ENCODE measurements at places on chromosomes 6 and 20. TPM values are rescaled to one million over a fixed set of nuclear protein-coding genes. Genes with fewer than 3 reads are reported as not detected.

DNA sequence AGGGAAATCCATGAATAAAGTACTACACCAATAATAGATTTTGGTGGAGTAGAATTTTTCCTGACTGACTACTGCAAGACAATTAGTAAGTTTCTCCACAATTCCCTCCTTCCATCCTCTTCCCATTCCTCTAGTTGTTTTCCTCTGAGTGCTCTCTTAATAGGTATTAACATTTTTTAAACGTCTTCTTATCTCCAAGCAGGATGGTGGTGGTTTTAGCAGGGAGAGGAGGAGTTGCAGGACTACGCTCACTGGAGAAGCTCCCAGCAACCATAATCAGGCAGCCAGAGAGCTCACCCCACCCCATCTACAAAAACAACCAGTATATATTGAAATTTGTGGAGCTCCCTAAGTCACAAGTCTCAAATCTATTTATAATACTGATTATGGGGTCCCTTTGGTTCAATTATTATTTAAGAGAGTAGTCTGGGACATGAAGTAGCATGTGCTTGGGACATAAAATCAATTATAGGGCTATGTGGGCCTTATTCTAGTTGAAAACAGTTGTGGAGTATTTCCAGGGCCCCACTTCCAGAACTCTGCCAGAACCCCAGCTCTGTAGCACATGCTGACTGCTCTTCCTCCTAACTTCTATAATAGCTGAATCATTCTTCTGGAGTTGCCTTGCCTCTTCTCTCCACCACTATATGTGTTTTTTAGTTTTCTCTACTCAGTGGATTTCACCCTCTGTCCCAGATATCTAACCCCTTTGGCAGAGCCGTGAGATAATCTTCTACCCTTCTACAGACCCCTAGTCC lies 49.8 kb downstream of the MYB start:
- no peak for DNase-seq

- DNase-seq: no peak
Observed at GRCh38 chr6:157056275-157056674, 267.0 kb downstream of the TMEM242 start.

GRCh38 chr6:132257561-132257960 lies 143.7 kb downstream of the MOXD1 start:
- DNase-seq: no peak

DNA sequence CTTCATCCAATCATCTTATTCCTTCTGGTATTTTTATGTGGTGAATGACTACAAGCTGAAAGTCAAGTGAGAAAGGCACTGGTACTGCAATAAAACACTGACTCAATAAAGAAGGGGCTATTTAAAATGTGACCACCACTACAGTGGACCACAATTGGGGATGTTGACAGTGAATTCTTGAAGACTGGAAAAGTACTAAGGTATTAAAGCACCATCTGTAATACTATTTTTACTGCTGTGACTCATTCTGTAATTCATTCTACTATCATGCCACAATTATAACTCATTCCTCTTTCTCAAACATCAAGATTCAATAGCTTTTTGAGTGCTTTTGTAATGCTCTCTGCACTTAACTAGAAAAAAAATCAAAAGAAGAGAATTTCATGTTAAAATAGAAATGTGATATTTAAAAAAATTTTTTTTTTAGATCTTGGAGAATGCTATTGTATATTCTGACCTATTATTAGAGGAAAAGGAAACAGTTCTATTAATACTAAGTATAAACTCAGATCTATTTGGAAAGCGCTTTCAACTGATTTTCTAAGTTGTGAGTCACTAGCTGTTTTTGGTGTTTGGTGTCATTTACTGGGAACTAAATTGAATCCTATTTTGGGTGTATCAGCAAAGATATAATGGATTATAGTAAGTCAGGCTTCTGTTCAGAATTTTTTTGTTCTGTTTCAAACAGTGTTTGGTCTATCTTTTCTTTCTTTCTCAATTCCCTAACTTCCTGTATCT lies 104.7 kb upstream of the TMEM170B start:
- no peak for DNase-seq

- DNase-seq: no peak
Observed at GRCh38 chr6:108463784-108464183, 96.9 kb upstream of the FOXO3 start.

- no peak for DNase-seq
Observed at GRCh38 chr6:134534708-134535149, 216.8 kb upstream of the SGK1 start.

DNA sequence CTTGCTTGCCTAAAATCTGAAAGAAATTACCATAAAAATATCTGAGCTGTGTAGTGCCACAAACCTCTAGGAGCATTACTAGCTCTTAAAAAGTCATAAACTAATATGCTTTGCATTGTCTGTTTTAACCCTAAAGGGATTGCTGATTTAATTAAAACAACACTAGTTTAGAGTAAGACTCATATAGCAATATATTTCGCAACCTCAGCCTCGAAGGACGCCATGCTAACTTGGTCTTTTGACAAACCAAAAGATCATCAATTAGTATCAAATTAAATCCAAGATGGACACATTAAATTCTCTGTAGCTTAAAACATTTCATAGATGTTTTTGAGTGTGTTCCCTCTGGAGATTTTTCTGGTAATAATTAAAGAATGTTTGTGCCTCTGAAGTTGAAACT lies 74.8 kb upstream of the KCNQ5 start:
- DNase-seq: no peak

- DNase-seq: no peak
Observed at GRCh38 chr6:22071270-22072041, 225.4 kb downstream of the PRL start.

DNA sequence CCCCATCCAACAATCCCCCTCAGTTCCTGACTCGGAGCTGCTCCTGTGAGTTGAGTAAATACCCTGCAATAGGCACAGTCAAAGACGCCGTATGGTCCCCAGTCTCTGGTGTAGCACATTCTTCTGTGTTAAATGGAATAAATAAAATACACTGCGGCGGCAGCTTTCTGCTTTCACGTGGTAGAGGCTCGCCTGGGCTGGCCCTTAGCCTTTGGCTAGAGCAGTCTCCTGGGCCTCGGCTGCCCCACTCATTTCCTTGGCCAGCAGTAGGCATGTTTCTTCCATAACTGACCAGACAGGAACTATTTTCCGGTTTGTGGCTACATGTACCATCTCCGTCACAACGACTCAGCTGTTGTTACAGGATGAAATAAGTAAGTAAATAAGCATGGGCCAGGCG lies 20.7 kb downstream of the SERPINB6 start:
- DNase-seq: no peak

- no peak for DNase-seq
Observed at GRCh38 chr20:49693435-49694171, 20.1 kb downstream of the B4GALT5 start.

GRCh38 chr6:7106215-7106751 lies 1.5 kb upstream of the RREB1 start:
- DNase-seq: no peak

GRCh38 chr6:170186006-170186935 lies 104.6 kb downstream of the DLL1 start:
- no peak for DNase-seq

- DNase-seq: no peak
Observed at GRCh38 chr6:11730641-11731040, 48.0 kb downstream of the ADTRP start.

DNA sequence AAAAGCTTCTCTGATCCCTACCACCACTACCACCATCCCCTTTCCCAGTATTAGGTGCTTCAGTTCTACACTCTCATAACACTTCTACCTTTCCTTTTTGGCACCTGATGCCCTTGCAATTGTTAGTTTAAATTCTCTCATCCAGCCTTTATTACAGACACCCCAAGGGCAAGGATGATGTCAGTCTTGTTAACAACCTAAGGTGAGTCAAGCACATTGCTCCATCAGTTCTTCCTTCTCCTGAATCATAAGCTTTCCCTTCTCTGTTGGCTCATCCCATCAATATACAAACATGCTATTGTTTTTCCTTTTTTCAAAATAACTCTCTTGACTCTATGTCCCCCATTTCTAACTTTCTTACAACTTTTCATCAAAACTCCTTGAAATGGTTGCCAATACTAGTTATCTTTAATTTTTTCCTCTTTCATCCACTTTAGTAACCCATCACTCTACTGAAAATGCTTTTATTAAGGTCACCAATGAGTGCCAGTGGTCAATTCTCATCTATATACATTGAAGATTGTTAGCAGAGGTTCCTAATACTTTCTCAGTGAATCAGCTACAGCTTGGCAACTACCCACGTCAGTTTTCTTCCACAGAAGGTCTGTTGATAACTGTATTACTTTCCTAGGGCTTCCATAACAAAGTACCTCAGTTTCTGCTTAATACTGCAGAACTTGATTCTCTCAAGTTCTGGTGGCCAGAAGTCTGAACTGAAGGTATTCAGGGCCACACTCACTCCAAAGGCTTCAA lies 97.1 kb upstream of the FLRT3 start:
- DNase-seq: peak; percentile 16

DNA sequence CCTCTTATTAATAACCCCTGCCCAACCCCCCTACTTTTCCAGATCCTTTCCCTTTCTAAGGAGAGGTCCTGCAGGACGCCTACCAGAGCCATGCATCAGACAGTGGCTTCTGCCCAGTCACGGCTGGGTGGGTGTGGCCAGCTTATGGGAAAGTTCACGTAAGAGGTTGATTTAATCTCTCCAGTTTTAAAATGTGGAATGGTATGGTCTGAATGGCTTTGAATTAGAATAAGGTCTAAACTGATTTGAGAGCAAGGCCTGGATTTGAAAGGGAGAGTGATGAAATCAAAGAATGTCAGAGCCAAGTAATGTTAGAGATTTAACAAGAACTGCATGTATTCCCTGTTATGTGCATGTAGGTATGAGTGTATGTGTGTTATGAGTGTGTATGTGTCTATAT lies 275.7 kb downstream of the PAX1 start:
- no peak for DNase-seq

DNA sequence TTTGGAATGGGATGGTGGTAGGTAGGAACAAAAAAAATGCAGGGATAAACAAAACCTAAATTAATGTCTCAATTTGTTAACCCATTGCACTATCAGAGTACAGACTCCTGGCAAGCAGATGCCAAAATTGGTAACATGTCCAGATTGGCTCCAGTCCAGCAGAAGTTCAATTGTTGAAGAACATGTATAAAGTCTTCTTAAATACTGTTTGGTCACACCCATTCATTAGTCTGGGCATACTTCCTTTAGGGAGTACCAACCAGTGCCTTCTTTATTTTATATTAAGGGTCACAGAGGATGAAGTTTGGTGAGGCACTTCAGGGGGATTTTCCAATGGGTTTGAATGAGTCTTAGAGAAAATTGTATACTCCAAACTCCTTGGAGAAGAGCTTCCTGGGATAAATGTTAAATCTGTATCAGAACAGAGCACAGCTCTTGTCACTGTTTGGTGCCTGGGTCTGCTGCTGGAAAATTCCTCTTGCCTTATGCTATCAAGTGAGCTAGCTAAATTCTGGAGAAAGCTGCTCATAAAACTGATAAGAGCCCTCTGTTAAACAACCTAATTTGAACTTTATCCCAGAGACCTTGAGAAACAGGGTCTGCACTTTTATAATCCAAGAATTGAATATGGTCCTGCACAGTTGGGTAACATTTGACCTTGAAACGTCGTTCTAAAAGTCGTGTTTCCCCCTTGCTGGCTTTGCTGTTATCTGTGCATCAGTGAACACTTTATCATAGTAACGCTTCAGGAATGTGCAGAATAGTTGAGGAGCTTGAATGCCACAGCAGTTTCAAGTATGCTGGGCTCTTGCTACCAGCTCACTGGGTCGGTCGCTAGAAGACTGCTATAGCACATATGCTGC lies 334.1 kb upstream of the CITED2 start:
- DNase-seq: peak; percentile 50

DNA sequence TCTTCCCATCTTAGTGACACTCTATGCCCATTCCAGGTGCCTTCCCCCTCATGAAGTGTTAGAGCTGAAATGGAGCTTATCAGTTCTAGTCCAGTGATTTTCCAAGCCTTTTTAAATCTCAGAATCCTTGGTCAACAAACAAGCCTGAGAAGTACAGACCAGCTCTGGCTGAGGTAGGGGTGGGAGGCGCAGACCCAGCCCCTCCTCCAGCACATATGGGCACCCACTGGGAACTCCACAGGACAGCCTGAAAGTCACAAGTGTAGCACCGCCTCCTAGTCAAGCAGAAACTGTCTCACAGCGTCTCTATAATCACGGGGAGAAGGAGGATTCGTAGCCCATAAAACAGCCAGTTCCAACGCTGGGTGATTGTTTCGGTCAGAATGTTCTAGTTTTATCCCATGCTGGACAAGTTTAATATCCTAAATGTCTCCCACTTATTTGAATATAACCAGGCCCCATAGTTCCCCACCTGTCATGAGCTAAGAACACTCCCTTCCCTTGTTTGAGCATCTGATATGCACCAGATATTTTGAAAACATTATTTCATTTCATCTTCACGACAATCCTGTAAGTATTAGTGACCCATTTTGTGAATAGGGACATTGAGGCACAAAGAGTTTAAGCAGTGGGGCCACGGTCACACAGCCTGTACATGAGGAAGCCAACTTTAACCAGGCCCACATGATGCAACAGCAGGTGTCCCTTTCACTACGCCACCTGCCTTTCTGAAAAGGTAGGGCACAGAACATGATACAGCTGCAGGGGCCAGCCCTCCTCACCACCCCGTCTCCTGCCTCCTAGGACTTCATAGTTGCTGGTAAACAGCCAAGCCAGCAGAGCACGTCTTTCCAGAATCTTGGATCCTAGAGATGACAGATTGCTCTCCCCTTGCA lies 40.1 kb downstream of the TRAF3IP2 start:
- DNase-seq: no peak

- no peak for DNase-seq
Observed at GRCh38 chr6:104623052-104623690, 236.5 kb downstream of the HACE1 start.

- DNase-seq: no peak
Observed at GRCh38 chr6:159212525-159213280, 43.5 kb downstream of the FNDC1 start.

- no peak for DNase-seq
Observed at GRCh38 chr6:131288214-131288613, 152.9 kb downstream of the AKAP7 start.

GRCh38 chr6:40343318-40343876 lies 243.8 kb downstream of the LRFN2 start:
- no peak for DNase-seq

GRCh38 chr20:20536240-20536933 lies 168.5 kb downstream of the INSM1 start:
- no peak for DNase-seq

DNA sequence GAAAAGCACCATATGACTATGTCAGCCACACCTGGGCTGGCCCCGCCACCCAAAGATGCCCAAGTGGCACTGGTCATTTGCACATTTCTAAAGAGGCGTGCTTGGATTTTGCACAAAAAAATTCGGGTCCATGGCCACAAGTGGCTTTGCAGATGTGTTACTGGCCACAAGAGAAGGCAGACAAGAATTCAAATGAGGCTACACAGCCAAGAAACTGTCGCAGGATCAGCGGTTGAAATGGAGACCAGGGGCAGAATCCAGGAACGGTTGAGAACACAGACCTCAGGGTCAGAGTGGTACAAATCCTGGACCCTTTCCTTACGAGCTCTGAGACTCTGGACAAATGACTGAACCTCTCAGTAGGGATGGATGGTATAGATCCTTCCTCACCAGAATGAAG lies 48.6 kb upstream of the SASH1 start:
- no peak for DNase-seq

GRCh38 chr20:4886771-4887527 lies 114.4 kb downstream of the SLC23A2 start:
- no peak for DNase-seq

Gene ZNF311
- polyA plus RNA-seq: 0.63 TPM

Gene LBP
- not detected for polyA plus RNA-seq

Gene TSPO2
- polyA plus RNA-seq: not detected

Gene PNPLA1
- polyA plus RNA-seq: not detected

Gene B3GAT2
- polyA plus RNA-seq: 0.04 TPM

Gene HNF4A
- polyA plus RNA-seq: not detected

Gene CCR6
- not detected for polyA plus RNA-seq

Gene SLC16A10
- not detected for polyA plus RNA-seq

Gene DIDO1
- polyA plus RNA-seq: 25.9 TPM

Gene STMND1
- polyA plus RNA-seq: not detected
